Activated naive CD8-positive, alpha-beta T cell treated with anti-CD3 and anti-CD28 coated beads for 36 hours (primary cell): ENCODE measurements at places on chromosomes 6 and 20.

DNA sequence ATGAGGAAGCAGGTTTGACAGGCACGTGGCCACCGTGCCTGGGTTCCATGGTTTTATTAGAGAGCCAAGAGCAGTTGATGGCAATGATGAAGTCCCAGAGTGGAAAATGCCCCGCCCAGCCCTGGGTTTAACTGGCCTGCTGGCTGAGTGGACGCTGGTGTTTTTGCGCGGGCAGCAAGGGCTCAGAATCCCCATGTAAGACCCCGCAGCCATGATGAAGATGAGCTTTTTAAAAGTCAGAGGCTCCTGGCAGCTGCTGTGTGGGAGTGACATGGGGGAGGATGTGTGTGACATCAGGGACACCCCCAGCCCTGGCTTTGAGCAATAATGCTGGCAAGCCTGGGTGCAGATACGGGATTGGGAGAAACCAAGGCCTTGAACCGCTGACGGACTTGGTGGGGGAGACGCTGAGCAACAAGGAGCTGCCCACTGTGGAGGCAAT lies 33.0 kb upstream of the SLCO4A1 start:
- no peak for DNase-seq

GRCh38 chr20:45924391-45925261 lies 9.9 kb upstream of the PCIF1 start:
- DNase-seq = no peak

DNA sequence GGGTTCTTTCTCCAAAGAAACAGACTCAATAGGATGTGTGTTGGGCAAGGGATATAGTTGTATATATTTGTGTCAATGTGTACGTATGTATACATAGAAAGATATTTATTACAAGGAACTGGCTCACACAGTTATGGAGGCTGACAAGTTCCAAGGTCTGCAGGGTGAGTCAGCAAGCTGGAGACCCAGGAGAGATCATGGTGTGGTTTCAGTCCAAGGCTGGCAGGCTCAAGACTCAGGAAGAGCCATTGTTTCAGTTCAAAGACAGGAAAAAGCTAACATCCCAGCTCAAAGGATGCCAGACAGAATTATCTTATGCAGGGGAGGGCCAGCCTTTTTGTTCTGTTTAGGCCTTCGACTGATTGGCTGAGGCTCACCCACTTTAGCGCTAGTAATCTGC lies 89.9 kb upstream of the RALGAPA2 start:
- no peak for DNase-seq

GRCh38 chr6:3683331-3683730 lies 68.2 kb downstream of the PXDC1 start:
- no peak for DNase-seq

DNA sequence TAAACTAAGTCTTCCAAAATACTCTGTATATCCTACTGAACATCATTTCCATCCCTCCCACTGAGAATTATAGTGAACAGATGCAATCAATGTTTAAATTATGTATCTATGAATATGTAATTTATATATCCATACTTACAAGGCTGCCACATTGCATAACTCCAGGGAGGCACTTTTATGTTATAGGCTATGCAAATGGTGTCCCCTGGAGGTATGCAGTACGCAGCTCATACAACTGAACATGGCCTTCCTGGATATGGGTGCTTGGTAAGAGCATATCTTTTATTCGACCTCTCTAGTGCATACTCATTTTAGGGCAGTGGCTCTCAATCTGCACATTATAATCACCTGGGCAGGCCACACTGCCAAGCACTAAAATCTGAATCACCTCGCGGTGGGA lies 127.3 kb downstream of the BANF2 start:
- DNase-seq = no peak

DNA sequence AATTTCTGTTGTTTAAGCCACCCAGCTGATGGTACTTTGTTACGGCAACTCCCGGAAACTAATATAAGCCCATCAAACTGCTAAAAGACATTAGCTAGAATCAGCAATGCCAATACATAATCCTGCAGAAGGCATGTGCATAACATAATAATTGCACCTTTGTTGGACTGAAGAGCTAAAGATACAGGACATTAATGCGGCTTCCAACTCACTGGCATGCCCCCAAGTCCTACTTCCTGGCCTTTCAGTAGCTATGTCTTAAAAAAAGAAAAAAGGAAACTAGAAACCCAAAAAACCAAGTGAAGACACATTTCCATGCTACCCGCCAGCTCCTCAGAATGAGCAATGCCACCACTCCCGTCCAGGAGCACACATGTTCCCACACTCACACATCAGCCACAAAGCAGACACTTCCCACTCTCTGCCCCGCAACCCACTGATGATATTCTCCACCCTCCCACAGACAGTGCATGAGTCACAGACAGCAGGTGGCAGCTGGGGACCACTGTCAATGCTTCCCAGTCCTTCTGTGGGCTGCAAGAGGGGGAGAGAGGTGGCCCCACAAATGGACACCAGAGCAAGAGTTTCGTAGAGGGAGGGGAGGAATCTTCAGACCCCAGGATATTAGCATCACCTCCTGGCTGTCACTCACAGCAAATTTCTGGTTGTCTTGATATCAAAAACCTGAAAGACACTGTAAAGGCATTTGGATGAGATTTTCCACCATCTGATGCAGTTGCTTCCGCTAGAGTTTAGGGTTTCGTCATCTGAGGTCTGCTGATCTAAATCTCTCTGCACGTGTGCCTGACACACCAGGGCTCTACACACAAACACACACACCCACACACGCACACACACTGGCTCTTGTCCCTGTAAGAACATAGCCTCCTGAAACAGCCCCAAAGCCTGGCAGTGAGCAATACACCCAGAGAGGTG lies 32.8 kb downstream of the GFOD1 start:
- peak; percentile 85 for DNase-seq

DNA sequence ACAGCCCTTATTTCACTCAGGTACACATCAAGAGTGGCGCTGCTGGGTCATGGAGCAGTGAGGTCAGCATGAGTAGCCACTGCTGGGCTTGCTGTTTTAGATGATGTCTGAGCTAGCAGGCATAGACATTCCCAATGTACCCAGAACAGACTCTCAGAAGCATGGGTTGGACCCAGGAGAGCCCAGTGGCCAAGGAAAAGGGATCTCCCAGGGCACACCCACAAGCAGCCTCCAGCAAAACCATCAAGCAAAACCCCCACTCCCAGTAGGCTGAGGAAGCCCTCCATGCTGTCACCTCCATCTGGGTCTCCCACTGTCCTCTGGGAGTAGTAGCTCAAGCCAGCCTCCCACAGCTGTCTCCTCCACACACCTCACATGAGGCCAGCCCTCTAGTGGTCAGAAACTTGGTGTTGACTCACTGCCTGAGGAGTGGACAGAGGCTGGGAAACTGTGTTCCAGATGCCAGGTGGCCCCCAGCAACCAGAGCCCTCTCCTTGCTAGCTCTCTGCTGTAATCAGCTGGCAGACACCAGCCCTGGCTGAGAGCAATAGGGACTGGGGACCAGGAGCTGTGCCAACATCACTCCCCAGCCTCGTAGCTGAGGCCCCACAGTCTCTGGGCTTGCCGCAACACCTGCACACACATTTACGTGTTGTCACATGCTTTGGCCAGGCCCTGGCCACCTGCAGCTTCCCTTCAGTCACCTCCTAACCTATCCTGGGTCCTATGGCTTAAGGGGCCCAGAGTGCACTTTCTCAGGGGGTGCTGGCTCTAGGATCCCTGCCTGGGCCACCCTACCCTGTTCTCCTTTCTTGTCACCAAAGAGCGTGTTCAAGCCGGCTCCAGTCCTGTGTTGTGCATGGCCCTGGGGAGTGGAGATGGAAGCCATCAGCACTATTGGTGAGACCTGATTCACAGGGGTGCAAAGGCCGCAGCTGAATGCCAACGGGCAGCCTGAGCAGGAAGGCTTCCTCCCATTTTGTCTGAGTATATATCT lies 1.9 kb upstream of the AP5S1 start:
- no peak for DNase-seq

DNA sequence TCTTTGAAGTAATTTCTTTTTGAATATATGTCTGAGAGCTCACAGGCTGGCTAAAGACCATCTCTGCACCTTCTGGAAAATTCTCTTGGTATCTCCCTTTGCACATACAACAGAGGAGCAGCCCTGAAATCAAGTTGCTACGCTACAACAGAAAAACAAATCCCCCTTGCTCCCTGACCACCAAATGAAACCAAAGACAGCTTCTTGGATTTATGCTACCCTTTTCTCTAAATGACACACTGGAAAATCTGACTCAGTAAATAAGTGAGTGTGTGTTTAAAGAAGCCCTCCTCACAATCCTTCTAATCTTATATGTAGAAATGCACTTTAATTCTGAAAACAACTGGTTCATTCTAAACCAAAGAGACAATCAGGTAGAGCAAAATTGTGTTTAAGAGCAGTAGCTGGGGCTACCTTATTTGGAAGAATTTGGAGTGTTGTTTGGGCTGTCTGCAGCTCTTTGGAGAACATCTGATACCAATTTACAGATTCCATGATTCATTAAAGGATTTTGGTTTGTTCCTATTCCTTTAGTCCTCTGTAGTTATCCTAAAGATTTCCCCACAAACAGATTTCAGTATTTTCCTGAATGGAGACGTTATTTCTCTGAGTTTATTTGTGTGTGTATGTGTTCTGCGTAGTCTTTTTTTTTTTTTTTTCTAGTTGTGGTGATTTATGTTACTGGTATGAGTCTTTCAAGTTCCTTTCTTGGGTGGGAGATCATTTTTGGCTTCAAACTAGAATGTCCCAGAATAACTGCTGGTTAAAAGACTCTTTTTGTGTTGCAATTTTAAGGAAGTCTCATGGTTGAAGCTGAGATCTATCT lies 36.4 kb upstream of the UTRN start:
- peak; percentile 13 for DNase-seq

GRCh38 chr6:161481786-161482516 lies 208.1 kb upstream of the AGPAT4 start:
- DNase-seq = no peak

- DNase-seq = no peak
Measured at GRCh38 chr6:33875141-33875581, 71.4 kb upstream of the MLN start.

- no peak for DNase-seq
Measured at GRCh38 chr20:9331707-9332435, 182.5 kb upstream of the LAMP5 start.

- DNase-seq = no peak
Measured at GRCh38 chr6:122620902-122621301, 10.7 kb downstream of the PKIB start.

DNA sequence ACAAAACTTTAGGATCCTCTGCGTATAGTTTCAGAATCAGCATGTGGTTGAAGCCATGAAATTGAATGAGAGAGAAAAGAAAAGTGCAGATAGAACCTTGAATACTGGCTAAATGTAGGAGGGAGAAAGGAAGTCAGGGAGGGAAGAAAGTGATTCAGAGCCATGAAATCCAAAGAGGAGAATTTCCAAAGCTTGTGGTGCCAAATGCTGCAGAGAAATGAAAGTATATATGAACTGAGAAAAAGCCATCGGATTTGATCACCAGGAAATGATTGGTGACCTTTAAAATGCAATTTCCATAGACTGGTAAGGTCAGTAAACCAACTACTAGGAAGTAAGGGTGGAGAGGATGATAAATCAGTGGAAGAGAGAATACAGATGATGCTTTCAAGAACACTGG lies 142.3 kb downstream of the TFAP2A start:
- no peak for DNase-seq

GRCh38 chr6:83051377-83052172 lies 14.1 kb downstream of the UBE3D start:
- DNase-seq = no peak

DNA sequence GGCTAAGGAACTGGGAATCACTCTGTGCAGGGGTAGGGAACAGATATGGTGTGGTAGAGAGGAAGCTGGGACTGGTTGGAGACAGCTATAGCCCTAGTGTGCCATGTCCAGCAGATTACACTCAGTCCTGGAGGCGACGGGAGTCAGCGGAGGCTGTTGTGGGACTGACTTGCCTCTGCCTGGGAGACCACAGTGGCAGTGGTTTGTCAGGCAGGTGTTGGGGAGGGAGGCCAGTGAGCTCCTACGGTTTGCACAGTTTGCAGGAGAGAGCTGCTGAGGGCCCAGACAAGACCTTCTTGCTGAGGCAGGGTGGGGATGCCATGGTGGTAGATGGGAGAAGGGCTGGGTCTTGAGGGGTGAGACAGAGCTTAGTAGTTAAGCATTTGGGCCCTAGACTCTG lies 4.9 kb downstream of the PLCG1 start:
- no peak for DNase-seq

DNA sequence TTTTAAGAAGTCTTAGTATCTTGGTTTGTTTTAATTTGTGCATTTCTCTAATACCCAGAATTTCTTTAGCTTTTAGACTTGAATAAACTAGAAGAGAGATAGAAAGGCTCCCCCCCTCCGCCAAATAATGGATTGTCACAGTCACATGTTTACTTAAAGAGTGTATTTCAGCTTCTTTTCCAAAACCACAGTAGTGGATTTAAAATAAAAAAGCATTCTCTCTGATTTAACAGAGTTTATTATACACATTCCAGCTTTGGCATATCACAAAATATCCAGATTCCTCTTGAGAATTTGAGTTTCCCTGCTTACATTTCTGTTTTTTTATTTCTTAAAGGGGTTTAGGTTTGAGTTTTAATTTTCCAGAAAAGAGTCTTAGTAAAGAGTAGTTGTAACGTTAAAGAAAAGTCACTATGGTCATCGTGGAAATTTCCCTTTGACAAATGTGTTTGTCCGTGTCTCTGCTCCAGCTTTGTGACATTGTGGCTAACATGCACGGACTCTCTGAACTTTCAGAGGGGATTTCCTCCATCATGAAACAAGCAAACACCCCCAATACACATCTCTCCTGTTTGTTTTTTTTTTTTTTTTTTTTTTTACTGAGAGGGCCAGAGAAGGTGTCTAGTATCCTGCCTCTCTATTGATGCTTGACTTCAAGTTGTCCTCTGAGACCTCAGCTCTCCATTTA lies 113.5 kb upstream of the SUPT3H start:
- DNase-seq = no peak

- no peak for DNase-seq
Measured at GRCh38 chr20:4902788-4903187, 98.5 kb downstream of the SLC23A2 start.

GRCh38 chr6:24974182-24975171 lies 38.7 kb upstream of the RIPOR2 start:
- DNase-seq = peak; percentile 50
